Kidney glomerular epithelial cell (primary cell): ENCODE measurements at places on chromosomes 2 and 18.
A peak's percentile ranks its signal among the peaks of the same experiment; 100 is the strongest.

GRCh38 chr2:67055387-67056304, 341.5 kb upstream of the ETAA1 start:
- no peak for DNase-seq

- no peak for DNase-seq
Measured at GRCh38 chr18:23484561-23485182, 18.6 kb upstream of the RMC1 start.

GRCh38 chr2:204272089-204272488, 273.2 kb upstream of the PARD3B start:
- no peak for DNase-seq

DNA sequence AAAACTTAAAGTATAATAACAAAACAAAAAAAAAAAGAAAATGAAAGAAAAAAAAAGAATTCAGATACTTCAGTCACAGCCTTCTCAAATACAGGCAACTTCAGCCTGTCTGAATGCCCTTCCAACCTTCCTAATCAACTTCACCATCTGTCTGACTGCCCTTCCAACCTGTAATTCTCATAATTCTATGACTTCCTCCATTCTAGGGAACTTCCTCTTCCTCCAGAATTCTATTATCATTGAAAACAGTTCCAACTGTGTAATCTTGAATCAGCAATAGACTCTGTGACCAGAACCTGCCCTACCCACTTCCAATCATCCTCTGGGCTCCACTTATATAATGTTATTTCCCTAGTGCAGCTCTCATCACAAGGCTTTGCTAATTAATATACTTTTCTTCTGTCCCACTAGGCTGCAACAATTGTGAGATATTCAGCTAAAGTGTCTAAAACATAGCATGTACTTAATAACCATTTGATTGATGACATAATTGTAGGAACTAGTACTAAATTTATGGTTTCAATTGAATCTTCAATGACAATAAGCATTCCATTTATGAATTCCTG, 127.3 kb downstream of the UPP2 start:
- DNase-seq: no peak

DNA sequence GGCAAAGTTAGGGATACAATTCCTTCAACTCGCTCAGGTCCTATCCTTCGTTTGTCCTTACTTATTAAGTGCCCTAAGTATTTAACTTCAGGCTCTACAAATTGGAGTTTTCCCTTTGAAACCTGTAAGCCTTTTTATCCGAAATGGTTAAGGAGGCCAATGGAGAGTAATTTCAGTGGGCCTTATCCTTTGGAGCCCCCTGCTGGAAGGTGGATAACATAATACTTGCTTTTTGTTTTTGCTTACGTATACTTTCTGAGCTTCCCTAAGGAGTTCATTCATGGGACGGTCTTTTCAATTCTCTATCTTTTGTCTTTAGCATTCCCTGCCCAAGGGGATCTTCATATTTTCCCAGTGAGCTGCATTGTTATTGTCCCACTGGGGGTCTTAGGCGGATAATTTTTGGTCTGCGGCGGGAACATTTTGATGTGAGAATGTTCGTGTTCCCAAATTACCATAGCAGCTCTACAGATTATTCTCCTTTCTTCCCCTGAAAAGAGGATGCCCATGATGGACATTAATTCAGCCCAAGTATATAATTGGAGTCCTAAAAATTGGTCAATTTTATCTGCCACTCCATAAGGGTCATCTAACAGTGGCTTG, 34.4 kb upstream of the TRAPPC8 start:
- DNase-seq: peak; percentile 38
